CD4-positive, CD25-positive, alpha-beta regulatory T cell (primary cell): ENCODE measurements at places on chromosomes 1 and 21. TPM values are rescaled to one million over a fixed set of nuclear protein-coding genes. Genes with fewer than 3 reads are reported as not detected.

GRCh38 chr1:246987083-246987690, 20.7 kb downstream of the ZNF695 start:
- DNase-seq: no peak

GRCh38 chr1:226444901-226445300, 37.0 kb upstream of the PARP1 start:
- peak; percentile 95 for DNase-seq

DNA sequence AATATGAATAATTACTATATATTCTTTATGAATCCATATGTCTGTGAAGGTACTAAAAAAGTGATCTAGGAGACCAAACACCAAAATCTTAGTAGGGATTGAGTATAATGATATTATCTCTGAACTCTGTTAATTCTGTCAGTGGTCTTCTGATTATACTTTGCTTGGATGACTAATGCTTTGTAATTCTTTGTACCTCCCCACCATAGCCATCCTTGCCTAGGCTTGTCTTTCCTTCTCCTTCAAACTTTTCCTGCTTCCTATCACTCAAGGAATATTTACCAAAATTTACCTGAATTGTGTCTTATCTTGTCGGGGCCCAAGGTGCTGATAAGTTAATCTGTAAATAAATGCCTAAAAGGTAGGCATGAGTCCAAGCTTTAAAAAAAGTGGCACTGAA, 845 bp upstream of the RGS5 start:
- no peak for DNase-seq

GRCh38 chr1:112852276-112852675, 103.7 kb downstream of the SLC16A1 start:
- DNase-seq: no peak

DNA sequence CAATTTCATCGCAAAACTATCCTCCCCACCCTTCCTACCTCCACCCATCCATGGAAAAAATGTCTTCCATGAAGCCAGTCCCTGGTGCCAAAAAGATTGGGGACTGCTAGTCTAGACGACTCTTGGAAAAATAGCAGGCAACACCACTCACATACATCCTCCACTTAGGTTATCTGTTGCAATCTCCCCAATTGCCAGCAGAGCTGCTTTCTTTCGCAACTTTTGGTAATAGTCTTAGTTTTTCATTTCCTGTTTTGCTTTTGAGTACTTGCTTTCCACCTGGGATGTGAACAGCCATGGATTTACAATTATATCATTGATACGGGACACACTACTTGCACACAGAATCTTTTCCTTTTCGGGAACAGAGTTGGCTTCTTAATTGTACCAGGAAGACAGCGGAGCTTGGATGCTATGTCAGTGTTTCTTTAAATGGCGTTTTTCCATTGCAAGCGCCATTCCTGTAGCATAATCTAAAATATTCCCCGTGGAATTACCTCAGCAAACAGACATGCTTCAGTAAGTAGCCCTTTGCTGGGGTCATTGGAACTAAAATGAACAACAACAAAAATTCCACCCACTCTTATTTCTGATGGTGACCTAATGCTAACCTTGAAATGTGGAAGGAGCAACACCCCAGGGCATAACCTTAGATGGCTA, 183.3 kb upstream of the ADGRL2 start:
- no peak for DNase-seq

DNA sequence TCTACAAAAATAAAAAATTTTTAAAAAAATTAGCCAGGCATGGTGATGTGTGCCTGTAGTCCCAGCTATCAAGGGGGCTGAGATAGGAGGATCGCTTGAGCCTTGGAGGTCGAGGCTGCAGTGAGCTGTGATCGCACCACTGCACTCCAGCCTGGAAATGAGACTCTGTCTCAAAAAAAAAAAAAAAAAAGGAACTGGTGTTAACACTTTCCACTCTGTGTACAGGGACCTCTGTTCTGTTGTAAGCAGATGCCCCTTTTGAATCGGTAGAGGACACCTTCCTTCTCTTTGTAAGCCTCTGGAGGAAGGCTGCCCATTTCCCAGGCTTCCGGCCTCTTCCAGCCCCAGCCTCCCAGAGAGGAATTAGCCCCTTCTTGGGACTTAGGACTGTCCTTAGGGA, 7.3 kb upstream of the C1orf210 start:
- no peak for DNase-seq

DNA sequence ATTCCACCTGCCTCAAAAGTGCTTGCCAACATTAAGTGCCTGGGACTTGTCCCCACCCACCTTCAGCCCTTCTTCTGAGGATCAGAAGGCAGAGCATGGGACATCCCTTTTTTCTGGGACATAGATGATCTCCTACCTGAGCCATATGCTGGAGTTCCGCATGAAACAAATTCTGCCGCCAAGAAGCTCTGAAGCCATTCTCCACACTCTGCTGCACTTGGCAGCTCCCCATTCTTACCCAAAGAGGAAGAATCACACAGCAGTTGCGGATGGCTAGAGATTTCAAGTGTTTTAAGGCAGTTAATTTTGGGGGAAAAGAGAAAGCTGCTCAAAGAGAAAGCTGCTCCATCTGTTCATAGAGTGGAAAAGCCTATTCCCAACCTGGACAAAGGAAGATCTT, 197.3 kb upstream of the COA6 start:
- DNase-seq: no peak

GRCh38 chr1:44472620-44473525, 67.8 kb downstream of the RNF220 start:
- no peak for DNase-seq

Gene PLEKHO1
- 61.0 TPM for total RNA-seq

DNA sequence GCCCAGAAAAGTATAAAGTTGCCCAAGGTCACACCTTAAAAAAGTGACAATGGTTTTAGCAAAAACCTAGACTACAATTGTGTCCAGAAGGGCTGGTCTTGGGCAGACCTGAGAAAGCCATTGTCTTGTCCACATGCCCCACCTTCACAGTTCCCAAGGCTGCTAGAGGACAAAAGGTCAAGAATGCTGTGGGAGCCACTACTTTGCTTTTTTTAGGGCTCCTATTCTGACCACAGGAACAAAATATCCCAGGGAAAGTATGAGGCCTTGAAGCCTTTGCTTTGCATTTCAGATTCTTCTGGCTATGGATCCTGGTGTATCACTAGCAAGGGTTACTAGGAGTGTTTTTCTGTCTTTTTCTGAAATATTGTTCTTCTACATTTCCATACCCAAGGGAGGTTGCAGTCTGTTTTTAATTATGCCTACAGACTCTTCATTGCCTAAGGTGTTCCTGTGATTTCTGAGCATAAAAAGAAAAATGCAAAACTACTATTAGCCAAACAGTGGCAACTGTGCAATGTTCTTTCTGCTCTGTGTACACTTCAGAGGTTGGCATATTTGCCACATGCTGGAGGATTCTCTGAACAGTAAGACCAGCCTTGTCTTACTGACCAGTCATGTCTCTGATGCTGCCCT, 10.7 kb downstream of the C1orf162 start:
- no peak for DNase-seq

- no peak for DNase-seq
These were observed 42.4 kb downstream of the ABL2 start for GRCh38 chr1:179187043-179187442.

DNA sequence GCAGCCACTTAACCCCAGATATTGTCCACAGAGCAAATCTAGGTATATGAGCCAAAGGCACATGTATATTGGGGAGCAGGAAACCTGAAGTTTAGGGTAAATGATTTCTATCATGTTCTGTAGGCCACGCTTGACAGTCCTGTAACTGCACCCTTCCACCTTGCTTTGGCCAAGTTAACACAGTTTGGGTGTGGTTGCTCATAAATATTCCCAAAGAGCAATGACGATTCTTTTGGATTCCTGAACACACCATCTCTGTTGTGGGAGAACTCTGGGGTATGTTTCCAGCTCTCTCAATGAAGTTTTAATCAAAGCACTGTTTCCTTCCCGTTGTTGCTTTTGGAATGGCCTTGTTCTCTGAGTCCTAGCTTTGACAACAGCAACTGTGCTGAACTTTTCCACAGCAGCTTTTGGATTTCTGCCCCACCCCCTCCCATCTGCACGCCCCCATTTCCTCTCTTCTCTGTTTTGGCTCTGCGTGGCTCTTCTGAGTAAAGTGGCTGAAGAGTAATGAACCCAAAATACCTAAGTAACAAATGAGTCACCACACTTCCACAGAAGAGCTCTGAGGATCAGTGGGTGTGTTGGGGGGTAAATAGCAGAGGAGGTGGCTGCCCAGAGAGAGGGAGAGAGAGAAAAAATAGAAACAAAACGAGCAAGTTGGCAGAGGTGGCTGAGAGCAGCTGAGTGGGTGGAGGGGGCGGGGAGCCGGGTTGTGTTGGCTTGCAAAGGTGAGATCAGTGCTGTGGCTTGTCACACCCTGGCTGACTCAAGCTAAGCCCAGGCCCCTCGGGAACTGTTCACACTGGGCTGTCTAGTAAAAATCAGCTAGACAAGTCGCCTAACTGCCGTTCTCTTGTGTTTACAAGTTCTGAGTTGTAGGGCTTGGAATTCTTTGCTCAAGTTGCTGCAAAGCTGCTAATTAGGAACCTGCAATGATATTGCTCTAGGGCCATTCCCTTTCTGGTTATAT, 26.9 kb upstream of the RAP1A start:
- peak; percentile 99 for DNase-seq

Gene OR2T11
- total RNA-seq: not detected
